ENCODE measurements at places on chromosomes 6 and 20.

- DNase-seq = no peak
Observed at GRCh38 chr20:36421641-36422040, 115.5 kb downstream of the DLGAP4 start.

GRCh38 chr6:122804962-122805485 is 16.0 kb downstream of the SMPDL3A start:
- DNase-seq = no peak

DNA sequence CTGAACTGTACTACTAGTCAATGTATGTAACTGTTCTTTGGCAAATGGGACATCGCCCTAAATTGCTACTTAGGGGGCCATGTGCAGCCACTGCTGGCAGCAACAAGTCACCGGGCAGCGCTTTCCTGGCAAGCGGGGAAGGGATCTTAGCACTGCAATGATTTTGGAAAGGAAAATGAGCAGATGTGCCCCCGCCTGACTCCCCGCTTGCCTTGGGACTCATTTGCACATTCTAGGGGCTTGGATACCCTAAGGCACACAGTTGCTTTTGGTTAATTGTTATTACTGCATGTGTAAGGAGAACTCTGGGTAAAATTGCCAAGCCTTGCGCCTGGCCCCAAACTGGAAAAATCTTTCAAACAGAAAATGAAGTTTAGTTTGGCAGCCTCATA is 32.2 kb downstream of the CD83 start:
- no peak for DNase-seq

DNA sequence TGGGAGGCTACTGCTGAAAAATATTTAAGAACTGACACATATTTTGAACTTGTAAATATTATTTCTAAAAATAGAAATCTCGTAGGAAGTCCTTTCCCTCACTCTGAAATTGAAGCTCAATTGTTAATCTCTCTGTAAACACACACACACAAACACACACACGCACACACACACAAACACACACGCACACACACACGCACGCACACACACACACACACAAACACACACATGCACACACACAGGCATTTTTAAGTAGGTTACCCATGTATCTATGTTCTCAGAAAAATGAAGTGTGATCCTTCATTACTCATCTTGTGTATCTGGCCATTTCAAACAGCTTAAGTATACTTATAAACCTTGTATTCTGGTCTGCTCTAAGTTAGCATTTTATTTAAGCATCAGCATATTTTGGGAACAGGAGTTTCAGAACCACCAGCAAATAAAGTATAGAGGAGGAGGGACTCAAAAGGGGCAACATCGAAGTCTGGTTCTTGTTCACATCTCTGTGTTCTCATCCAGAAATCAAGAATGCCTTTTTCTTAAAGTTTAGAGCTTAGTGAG is 11.6 kb downstream of the CCN6 start:
- no peak for DNase-seq

- DNase-seq = no peak
Observed at GRCh38 chr20:18304618-18305017, 16.3 kb downstream of the ZNF133 start.

- peak; percentile 47 for DNase-seq
Observed at GRCh38 chr6:27591699-27592480, 119.0 kb upstream of the ZNF184 start.

- peak; percentile 51 for DNase-seq
Observed at GRCh38 chr6:53119772-53120409, 28.8 kb downstream of the GCM1 start.

DNA sequence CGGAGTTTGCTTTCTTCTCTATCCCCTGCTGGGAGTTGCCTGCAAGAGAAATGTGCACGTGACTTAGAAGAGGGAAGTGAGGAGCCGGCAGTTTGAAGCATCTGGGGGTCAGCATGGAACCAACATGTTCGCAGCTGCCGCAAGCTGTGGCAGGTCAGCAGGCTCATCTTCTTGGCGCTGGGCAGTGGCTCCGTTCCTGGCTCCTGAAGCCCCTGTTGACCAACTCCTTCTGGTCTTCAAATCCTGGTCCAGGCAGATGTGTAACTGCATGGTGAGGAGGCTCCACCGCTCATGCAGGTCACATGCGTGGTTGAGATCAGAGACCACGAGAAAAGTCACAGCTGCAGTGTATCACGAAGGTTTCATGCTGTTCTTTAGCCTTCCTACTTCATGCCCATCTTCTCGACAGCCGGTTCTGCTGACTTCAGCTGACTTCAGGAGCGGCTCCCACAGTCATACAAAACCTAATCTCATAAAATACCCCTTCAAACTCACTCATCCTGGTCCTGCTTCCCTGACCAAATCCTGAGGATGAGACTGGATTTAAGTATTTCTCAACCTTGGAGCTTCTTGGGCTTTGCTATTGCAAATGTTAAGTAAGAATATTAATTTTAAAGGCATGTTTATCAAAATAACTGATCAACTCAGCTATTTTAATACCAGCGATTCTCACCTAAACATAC is 44.9 kb upstream of the BCAS1 start:
- DNase-seq = no peak

GRCh38 chr20:63635431-63636141 is 8.7 kb upstream of the GMEB2 start:
- no peak for DNase-seq

DNA sequence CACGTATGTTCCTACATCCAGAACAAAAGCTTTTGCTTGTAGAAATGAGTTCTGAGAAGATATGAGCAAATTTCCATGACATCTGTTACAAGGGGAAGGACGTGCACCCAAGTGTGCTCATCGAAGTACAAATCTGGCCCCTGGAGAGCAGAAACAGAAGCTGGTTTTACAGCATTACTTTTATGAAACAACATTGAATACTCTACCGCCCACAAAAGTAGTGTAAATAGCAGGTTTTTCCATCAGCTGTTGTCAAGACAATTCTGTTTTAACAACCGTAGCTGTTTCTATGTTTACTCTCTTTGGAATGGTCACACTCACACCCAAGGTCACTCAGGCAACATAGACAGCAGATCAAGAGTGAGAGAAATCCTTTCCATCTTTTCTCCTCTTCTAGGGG is 114.2 kb upstream of the SSTR4 start:
- no peak for DNase-seq

All from fibroblast of skin of right quadriceps (primary cell).